Omental fat pad (tissue), 4 donors: ENCODE measurements at places on chromosomes 4 and X.
A peak's percentile ranks its signal among the peaks of the same experiment; 100 is the strongest.

- no peak for DNase-seq
These were observed 114.3 kb upstream of the TEX13C start for GRCh38 chrX:125205133-125205917.

- no peak for DNase-seq
These were observed 70.8 kb downstream of the ANXA3 start for GRCh38 chr4:78622253-78622979.

- no peak for DNase-seq
These were observed 137.5 kb upstream of the ANXA3 start for GRCh38 chr4:78414116-78414515.

GRCh38 chr4:117814277-117815246, 219.7 kb upstream of the NDST3 start:
- DNase-seq = no peak

GRCh38 chr4:7101692-7102515, 34.0 kb upstream of the GRPEL1 start:
- DNase-seq = peak; percentile 33

GRCh38 chr4:2937986-2938385, 25.2 kb downstream of the NOP14 start:
- DNase-seq = no peak

- DNase-seq = no peak
These were observed 49.2 kb upstream of the TLR2 start for GRCh38 chr4:153634738-153635353.

DNA sequence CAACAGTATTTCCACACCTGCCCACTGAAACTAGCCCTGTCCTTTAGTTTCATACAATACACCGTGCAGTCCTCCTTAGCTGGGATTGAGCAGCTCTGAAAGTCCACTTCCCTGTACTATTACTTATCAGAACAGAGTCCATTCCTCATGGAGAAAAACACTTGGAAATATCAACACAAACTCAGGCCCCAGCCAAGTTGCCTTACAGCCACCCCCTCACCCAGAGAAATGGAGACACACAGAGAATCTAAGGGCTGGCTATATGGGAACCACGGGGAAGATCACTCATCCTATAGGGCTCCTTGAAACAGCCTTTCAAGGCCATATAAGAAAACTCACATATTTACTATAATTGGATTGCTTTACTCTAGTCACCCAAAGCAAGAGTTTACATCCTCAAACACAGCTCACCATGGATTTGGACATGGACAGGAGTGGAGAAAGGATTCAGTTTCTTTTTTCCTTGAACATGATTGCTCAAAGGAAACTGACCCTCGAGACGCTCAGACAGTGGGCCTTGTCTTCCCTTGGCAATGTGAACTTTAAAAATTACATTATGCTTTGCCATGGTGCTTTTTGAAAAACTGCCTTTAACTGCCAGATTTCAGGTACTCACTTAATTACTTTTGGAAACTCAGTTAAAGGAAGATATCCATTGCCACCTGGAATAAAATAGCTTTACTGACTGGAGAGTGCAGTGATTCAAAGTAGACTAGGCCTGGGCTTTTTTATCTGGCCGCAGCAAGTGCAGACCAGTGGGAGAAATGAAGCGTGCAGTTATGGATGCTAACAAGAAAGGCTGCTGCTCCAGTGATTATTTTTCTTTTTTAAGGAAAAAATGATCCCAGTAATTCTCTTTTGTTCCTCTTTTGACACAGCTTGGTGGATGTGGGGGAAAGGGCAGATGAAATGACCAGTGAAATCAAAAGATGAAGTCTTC, 1.6 kb downstream of the SCARB2 start:
- DNase-seq = no peak

GRCh38 chr4:142961866-142962265, 115.8 kb upstream of the INPP4B start:
- no peak for DNase-seq

DNA sequence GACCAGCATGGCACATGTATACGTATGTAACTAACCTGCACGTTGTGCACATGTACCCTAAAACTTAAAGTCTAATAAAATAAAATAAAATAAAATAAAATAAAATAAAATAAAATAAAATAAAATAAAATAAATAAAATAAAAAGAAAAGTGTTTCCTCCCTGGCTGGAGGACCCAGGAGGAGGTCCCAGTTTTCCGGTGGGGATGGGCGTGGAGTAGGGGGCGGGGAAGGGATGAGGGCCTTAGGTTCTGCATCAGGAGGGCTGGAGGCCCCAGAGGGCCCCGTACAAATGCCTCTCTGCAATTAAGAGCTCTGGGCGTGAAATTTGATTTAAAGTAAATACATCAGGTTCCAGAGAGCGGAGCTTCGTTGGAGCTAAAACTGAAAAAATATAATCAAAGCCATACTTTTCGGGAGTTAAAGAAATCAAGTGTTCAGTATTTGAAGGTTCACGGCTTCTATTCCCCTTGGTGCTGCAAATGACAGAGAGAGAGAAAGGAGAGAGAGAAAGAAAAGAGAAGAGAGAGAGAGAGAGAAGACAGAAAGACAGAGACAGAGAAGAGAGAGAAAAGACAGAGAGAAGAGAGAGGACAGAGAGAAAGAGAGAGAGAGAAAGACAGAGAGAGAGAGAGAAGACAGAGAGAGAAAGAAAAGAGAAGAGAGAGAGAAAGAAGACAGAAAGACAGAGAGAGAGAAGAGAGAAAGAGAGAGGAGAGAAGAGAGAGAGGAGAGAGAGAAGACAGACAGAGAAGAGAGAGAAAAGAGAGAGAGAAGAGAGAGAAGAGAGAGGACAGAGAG, 8.7 kb upstream of the SHOX start:
- no peak for DNase-seq

DNA sequence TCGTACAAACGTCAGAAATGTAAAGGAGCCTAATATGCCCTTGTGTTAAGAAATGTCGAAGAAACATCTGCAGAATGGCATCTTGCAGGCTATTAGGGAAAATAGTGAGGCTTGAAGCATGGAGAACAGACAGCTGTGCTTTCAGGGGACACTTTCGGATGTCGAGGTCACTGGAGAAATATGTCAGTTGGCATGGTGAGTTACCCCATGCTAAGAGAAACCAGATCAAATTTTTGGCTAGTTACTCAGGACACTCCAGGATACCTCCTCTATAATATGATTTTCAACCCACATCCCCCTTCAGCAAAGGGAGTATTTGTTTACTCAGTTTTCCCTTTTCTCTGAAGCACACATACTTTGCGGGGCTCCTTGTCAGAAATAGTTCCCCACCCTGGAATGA, 171.4 kb downstream of the GPC3 start:
- no peak for DNase-seq

DNA sequence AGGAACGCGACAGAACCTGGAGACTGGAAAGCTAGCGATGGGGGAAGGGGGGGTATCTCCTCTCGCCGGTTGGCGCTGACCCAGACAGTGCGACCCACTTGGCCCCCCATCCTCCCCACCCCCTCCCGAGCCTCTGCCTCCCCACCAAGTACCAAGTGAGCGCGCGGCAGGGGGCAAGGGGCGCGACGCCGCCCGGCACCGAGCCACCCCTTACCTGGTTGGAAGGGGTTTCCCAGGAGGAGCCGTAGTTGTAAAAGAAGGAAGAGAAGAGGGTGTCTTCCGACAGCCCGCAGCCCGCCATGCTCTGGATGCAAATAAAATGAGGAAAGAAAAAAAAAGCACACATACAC, 112.2 kb downstream of the DHX15 start:
- no peak for DNase-seq
